ENCODE measurements at places on chromosomes 16 and 17. TPM values are rescaled to one million over a fixed set of nuclear protein-coding genes. Genes with fewer than 3 reads are reported as not detected.

GFAP gene
- total RNA-seq, result 0.66 TPM

CIITA gene
- total RNA-seq, result 0.07 TPM

CMTM2 gene
- total RNA-seq, result not detected

EVI2A gene
- not detected for total RNA-seq

CCL3 gene
- total RNA-seq, result not detected

DNAH3 gene
- total RNA-seq, result 0.15 TPM

All from A549 treated with AZD2906 at 1 μM for 4 hours (cell line).